ENCODE measurements at places on chromosomes 4 and X. TPM values are rescaled to one million over a fixed set of nuclear protein-coding genes. Genes with fewer than 3 reads are reported as not detected.

The SPANXD gene
- not detected for total RNA-seq

The FMR1NB gene
- total RNA-seq: not detected

The DGKK gene
- not detected for total RNA-seq

The ZBTB33 gene
- 13.0 TPM for total RNA-seq

The KIAA1210 gene
- not detected for total RNA-seq

The NDNF gene
- 2.9 TPM for total RNA-seq

The VCX3A gene
- not detected for total RNA-seq

The DUSP21 gene
- total RNA-seq: not detected

GRCh38 chr4:115418635-115419396 is 305.4 kb upstream of the NDST4 start:
- H3K27ac ChIP-seq: no peak overlapping the region
- no peaks in the 10 kb centered on the region for H3K4me1 ChIP-seq
- DNase-seq: no peak
- no peaks in the 10 kb centered on the region for H3K36me3 ChIP-seq

DNA sequence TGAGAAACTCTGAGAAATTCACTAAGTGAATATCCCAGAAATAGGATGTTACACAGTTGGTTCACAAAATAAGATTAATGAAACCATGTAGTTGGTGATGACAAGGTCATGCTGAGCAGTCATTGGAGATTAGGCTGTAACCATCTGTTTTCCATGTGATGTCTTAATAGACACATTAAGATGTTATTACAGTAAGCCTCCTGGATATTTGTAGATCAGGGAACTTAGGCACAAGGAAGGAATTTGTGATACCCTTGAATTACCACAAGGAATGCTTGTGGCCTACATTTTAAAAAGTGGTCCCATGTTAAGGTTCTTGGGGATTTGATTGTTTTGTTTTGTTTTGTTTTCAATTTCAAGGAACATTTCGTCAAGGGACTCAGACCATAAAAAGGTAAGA is 185.6 kb upstream of the BANK1 start:
- H3K27ac ChIP-seq: no peak overlapping the region
- DNase-seq: no peak
- no peaks in the 10 kb centered on the region for H3K27me3 ChIP-seq
- no peaks in the 10 kb centered on the region for H3K4me1 ChIP-seq

- H3K36me3 ChIP-seq: no peaks in the 10 kb centered on the region
- no peaks in the 10 kb centered on the region for H3K4me1 ChIP-seq
- no peak overlapping the region for H3K4me3 ChIP-seq
- no peak overlapping the region for H3K27ac ChIP-seq
- no peaks in the 10 kb centered on the region for H3K27me3 ChIP-seq
- no peak for DNase-seq
Observed at GRCh38 chr4:105952591-105952990, 57.3 kb downstream of the NPNT start.

- H3K4me3 ChIP-seq: no peak overlapping the region
- no peak overlapping the region for H3K27ac ChIP-seq
- no peaks in the 10 kb centered on the region for H3K27me3 ChIP-seq
- no peak for DNase-seq
- no peaks in the 10 kb centered on the region for H3K36me3 ChIP-seq
Observed at GRCh38 chr4:54912155-54912554, 213.2 kb downstream of the KDR start.

GRCh38 chrX:16814597-16814996 is 28.3 kb downstream of the TXLNG start:
- H3K27ac ChIP-seq: no peak overlapping the region
- H3K27me3 ChIP-seq: no peaks in the 10 kb centered on the region
- H3K36me3 ChIP-seq: no peaks in the 10 kb centered on the region
- H3K4me1 ChIP-seq: no peaks in the 10 kb centered on the region

GRCh38 chr4:128349921-128350320 is 62.3 kb upstream of the PGRMC2 start:
- H3K36me3 ChIP-seq: no peaks in the 10 kb centered on the region
- H3K4me1 ChIP-seq: no peaks in the 10 kb centered on the region
- DNase-seq: no peak
- H3K27ac ChIP-seq: no peak overlapping the region

- H3K36me3 ChIP-seq: peaks cover 79% of the 10 kb centered on the region
- no peak overlapping the region for H3K4me3 ChIP-seq
- no peaks in the 10 kb centered on the region for H3K4me1 ChIP-seq
- no peak for DNase-seq
Observed at GRCh38 chr4:168893807-168894206, 116.2 kb downstream of the CBR4 start.

- no peak for DNase-seq
Observed at GRCh38 chrX:7390441-7390840, 242.5 kb upstream of the PUDP start.

GRCh38 chr4:139596034-139596683 is 40.1 kb upstream of the SETD7 start:
- no peaks in the 10 kb centered on the region for H3K27me3 ChIP-seq
- no peaks in the 10 kb centered on the region for H3K36me3 ChIP-seq
- H3K27ac ChIP-seq: no peak overlapping the region

DNA sequence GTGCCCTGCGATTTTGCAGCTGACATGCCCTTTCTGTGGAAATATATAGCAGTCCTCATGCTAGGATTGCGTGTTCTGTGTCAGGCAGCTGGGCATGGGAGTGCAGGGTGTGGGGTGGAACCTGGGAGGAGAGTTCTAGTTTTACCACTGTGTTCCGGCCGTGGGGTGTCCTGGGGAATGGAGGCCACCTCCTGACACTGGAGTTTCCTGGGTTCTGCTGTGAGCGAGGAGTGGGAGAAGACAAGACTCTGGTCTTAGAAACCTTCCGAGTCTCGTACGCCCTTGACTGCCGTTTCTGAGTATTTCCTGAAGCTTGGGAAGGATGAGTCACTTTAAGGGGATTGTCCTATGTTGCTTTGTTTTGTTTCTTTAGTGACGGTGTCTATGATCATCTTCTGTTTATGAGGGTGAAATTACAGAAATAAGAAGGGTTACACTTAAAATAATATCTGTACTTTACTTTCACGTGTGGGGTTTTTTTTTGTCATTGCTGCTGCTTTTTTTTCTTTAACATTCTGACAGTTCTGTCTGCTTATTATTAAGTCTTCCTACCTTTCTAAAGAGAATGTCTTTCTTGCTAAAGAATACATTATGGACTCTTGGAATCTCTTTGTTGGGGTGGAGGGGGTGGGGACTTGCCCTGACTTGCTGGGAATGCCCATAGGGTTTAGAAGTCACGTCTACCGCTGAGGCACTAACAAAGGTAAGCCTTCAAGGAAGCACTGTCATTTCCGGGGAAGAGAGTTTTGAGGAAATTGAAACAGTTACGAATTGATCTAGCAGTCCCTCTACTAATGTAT is 19.1 kb downstream of the CD99 start:
- DNase-seq: peak; percentile 65
- peak overlapping the region; percentile 62 for H3K27ac ChIP-seq
- no peaks in the 10 kb centered on the region for H3K27me3 ChIP-seq

- H3K4me3 ChIP-seq: no peak overlapping the region
- H3K27me3 ChIP-seq: no peaks in the 10 kb centered on the region
- DNase-seq: no peak
- H3K27ac ChIP-seq: no peak overlapping the region
- H3K36me3 ChIP-seq: no peaks in the 10 kb centered on the region
Observed at GRCh38 chr4:37540486-37540885, 145.7 kb downstream of the RELL1 start.

DNA sequence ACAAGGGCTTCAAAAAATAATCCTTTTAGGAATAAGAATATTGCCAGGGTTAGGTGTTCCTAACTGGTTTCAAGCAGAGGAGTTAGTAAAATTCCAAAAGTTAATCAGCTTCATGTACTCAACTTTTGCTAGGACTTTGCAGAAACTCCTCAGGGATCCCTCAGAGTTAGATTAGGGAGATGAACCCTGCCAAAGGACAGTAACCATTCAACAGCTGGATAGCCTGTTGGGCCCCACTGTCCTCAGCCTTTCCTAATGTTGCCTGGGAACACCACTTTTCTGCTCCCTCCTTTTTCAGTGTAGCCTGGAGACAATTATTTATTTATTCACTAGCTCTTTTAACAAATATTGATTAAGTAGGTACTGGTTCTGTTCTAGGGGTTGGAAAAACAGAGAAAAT is 53.8 kb downstream of the NFKB1 start:
- H3K27ac ChIP-seq: no peak overlapping the region
- H3K36me3 ChIP-seq: no peaks in the 10 kb centered on the region
- no peak overlapping the region for H3K4me3 ChIP-seq
- no peaks in the 10 kb centered on the region for H3K27me3 ChIP-seq
- DNase-seq: no peak
- peaks cover 5% of the 10 kb centered on the region for H3K4me1 ChIP-seq

DNA sequence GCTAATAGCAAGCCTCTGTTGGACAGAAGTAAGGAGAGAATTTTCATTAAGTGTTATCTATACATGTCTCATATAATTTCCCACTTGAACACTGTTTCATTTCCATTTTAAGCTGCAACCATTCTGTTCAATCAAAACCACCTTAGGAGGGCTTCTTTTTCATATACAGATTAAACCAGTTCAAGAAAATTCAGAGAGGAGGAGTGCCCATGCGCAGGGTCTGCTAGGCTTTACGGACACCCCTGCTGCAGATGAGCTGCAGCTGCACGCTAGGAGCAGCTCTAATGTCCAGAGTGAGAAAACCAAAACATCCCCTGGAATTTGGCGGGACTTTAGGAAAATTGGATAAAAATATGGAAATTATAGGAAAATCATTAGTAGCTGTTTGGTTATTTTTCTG is 541.0 kb downstream of the SPRY1 start:
- no peak overlapping the region for H3K27ac ChIP-seq
- H3K4me3 ChIP-seq: no peak overlapping the region
- no peaks in the 10 kb centered on the region for H3K36me3 ChIP-seq
- no peak for DNase-seq
- no peaks in the 10 kb centered on the region for H3K27me3 ChIP-seq

DNA sequence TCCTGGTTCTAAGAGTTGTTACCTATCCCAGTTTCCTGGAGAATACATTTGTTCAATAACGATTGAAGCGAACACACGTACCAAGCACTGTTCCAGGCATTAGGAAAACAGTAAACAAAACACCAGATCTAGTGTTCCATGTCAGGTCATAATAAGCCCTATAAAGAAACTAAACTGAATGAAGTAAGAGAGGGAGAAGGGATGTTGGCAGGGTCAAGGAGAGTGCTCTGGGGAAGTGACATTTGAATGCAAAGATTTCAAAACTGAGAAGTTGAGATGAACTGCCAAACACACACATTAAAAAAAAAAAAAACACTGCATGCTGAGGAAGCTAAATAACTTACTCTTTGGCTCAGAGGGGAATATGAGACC is 14.4 kb upstream of the ENAM start:
- no peak for DNase-seq
- H3K27me3 ChIP-seq: no peaks in the 10 kb centered on the region
- H3K27ac ChIP-seq: no peak overlapping the region
- H3K36me3 ChIP-seq: no peaks in the 10 kb centered on the region
- no peaks in the 10 kb centered on the region for H3K4me1 ChIP-seq
- no peak overlapping the region for H3K4me3 ChIP-seq

DNA sequence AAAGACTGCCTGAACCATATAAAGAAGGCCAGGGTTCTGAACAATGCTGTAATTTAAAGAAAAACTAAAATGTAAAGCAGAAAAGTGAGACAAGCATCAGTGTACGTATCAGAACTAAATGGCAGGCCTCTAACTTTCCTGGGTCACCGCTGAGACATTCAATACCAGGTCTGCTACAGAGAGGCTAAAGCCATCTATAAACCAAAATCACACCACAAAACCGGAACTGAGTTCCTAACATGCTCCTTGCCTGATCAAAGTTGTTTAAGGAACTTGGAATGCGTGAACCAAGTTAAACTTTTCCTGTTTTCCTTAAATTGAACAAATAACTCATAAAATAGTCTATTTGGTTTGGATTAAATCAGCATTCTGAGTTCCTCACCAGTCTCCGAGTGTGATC is 55.3 kb upstream of the TECRL start:
- H3K4me1 ChIP-seq: no peaks in the 10 kb centered on the region
- DNase-seq: no peak
- no peak overlapping the region for H3K27ac ChIP-seq
- H3K27me3 ChIP-seq: no peaks in the 10 kb centered on the region

DNA sequence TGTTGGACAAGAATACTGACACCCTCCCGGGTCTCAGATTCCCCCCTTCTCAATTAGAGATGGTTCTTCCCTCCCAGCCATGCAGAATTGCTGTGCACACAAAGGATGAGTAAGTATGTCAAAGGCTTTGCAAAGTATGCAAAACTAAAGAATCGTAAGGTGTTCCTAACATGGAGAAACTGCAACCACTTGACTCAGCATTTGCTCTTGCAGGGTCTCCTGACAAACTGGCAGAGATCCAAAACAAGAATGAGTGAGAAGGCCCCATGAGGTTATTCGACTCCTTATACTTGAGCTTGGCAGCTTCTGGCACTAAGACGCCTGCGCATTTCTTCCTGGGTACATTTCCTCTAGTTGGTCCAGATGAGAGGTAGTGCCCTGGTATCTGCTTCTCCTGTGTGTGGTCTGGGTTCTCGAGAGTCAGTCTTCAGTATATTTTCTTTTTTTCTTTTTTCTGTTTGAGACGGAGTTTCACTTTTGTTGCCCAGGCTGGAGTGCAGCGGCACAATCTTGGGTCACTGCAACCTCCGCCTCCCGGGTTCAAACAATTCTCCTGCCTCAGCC is 8.2 kb downstream of the FAM184B start:
- no peak for DNase-seq
- H3K4me1 ChIP-seq: no peaks in the 10 kb centered on the region
- no peaks in the 10 kb centered on the region for H3K36me3 ChIP-seq
- H3K27ac ChIP-seq: no peak overlapping the region

GRCh38 chrX:139776599-139776998 is 68.6 kb upstream of the MCF2 start:
- no peaks in the 10 kb centered on the region for H3K4me1 ChIP-seq
- H3K4me3 ChIP-seq: no peak overlapping the region
- H3K27me3 ChIP-seq: no peaks in the 10 kb centered on the region
- H3K36me3 ChIP-seq: no peaks in the 10 kb centered on the region

GRCh38 chrX:152925835-152926234 is 28.0 kb downstream of the ZNF185 start:
- no peaks in the 10 kb centered on the region for H3K36me3 ChIP-seq
- no peak for DNase-seq
- no peak overlapping the region for H3K27ac ChIP-seq
- H3K4me1 ChIP-seq: no peaks in the 10 kb centered on the region

DNA sequence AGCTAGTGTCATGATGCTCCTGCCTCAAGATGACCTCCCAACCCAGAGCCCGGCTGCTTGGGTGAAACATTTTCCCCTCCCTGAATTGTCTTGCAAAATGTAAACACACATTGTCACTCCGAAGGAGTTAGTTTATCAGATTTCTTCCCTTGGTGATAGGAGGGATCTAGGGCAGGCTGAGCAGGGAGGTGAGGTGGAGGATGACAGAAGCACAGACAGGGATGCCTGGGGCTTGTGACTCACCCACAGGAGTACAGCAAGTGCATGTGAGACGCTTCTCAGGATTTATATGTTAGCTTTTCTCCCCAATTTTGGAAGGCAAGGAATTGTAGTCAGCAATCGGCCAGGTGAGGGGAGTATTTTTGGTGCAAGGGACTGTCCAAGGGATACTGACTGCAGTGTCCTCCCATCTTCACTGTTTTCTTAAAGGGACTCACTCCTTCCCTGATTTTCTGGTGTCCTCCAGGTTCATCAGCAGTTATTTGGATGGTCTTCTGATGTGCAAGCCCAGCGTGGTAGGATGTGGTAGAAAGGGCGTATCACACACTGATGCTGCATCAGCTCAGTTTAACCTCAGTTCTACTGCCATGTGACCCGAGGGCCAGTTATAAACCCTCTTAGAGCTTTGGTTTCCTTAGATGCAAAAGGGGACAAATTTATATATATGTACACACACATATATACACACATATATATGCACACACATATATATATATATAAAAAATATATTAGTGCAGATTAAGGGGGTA is 46.2 kb upstream of the IGFBP7 start:
- H3K27ac ChIP-seq: no peak overlapping the region
- H3K4me1 ChIP-seq: no peaks in the 10 kb centered on the region
